ENCODE measurements at places on chromosomes 4 and X.

DNA sequence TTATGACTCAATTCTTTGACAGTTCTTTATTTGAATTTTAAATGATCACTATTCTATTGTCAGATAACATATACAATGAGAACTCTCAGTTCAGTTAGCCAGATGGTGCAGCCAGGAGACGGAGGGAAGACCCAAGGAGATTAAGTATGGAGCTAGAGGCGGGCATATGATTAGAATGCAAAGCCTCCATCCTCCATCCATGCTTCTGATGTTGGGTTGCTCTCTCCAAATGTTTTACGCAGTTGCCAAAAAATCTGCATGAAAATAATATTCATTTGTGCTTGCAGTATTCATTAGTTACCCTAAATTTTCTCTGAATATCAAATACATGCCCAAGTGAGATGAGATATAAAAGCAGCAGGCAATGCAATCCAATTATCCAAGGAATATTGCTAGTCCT is 874.8 kb downstream of the C4orf33 start:
- no peak for DNase-seq

- DNase-seq: no peak
Measured at GRCh38 chr4:148787831-148788477, 345.7 kb upstream of the NR3C2 start.

DNA sequence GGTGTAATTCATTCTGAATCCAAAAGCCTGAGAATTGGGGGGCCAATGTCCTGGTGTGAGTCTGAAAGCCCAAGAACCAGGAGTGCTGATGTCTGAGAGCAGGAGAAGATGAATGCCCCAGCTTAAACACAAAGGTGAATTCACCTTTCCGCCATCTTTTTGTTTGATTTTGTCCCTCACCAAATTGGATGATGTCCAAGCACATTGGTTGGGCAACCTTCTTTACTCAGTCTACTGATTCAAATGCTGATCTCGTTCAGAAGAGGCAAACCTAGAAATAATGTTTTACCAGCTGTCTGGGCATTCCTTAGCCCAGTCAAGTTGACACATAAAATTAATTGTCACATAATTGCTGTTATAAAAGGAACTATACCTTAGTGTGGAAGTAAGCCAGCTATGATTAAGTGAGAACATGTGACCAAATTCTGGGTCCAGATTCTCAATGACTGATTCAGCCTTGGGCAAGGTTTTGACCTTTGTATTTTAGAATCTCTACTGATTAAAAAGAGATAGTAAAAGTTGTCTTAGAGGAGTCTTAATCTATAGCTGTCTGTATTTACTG is 34.5 kb upstream of the SLC4A4 start:
- no peak for DNase-seq

GRCh38 chr4:52241916-52242315 is 190.8 kb downstream of the SPATA18 start:
- no peak for DNase-seq

GRCh38 chr4:17721496-17722355 is 59.7 kb downstream of the FAM184B start:
- DNase-seq: no peak

- DNase-seq: no peak
Measured at GRCh38 chr4:181437895-181438294, 805.3 kb upstream of the TENM3 start.

DNA sequence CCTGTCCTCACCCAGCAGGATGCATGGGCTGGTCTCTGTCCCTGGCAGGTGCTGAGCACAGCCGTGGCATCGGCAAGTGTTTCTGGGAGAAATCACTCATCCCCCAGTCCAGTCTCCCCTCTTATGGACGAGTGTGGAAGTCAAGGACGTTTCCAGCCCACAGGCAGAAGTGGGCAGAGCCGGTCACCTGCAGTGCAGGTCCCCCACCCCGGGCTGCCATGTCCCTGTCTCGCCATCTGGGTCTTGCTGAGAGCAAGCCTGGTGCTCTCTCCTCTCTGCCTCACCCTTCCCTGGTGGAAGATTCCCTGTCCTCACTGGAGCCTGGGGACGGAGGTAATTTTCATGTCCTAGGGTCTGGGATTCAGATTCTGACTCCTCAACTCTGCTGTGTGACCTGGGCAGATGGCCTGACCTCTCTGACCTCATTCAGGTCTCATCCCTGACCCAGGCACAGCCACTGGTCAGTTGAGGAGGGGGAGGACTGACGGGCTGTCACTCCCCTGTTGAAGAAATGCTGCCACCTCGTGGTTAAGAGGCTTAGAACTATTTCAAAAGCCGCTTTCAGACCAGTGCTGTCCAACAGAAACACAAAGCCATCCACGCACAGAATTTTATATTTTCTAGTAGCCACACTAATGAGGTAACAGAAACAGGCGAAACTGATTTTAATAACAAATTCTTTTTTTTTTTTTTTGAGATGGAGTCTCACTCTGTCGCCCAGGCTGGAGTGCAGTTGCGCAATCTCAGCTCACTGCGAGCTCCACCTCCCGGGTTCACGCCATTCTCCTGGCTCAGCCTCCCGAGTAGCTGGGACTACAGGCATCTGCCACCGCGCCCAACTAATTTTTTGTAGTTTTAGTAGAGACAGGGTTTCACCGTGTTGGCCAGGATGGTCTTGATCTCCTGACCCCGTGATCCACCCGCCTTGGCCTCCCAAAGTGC is 1.8 kb downstream of the CPZ start:
- DNase-seq: no peak
